ENCODE measurements at places on chromosomes 7 and 10.

DNA sequence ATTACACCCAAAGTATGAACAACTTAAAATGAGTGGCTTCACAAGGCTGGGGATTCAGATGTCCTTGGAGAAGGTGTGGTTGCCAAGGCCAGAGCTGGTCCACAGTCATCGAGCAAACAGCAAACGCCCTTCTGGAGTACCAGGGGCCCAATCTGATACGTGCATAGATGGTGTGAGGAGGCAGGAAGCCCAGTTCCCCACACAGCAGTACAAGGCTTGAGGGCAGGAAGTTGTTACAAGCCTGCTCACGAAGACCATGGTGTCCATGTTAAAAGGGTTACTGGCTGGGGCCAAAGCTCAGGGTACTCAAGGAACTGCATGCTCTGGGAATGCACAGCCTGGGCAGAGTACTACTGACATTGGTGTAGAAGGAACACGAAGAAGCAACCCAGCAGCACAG, 4.6 kb upstream of the ANKRD26 start:
- DNase-seq, result no peak

DNA sequence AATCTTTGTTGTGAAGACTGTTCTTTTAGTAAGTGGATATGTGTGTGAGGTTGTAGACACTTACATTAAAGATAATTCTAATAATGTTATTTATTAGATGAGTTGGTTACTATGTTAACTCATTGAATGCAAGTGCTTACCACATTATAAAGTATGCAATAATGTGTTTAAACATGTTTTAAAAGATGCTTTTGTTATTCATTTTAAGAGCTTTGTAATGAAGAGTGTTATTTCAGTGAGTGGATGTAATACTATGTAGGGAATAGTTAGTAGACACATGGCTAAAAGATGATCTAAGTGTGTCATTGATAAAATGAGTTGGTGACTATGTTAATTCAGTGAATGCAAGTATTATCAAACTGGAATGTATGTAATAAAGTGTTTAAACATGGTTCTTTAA, 70.0 kb upstream of the VOPP1 start:
- DNase-seq, result no peak

DNA sequence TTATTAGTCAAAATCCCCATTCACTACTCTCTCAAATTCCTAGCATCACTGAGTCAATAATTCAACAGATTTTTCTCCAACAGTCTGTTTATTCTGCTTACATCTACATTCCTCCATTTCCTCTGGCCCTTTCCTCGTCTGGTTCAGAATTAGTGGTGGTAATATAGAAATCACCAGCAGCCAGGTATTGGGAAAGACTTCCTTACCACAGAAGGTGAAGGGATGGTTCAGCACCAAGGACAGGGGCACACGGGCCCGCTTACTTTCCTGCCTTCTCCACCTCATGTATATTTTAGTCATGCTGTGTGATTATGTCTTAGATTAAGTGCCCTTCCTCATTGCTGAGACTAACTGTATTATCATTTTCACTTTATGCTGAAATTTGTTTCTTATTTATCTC, 70.4 kb upstream of the APBB1IP start:
- peak; percentile 0 for DNase-seq

DNA sequence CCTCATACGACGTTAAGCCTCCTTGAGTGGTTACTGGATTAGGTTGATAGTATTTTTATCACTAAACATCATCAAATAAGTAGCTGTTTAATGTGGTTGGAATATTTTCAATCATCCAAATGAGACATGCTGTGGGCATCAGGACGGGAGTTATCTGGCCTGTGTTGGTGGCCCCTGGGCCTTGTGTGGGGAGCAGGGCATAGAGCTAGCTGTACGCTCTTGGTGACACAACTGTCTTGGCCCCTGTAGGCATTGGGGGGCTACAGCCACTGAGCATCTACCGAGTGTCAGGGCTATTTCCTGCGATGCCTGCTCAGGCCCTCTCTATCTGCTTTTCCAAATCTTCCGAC, 28.3 kb downstream of the BAG3 start:
- no peak for DNase-seq

- DNase-seq, result no peak
Measured at GRCh38 chr7:672891-673290, 53.6 kb upstream of the DNAAF5 start.

DNA sequence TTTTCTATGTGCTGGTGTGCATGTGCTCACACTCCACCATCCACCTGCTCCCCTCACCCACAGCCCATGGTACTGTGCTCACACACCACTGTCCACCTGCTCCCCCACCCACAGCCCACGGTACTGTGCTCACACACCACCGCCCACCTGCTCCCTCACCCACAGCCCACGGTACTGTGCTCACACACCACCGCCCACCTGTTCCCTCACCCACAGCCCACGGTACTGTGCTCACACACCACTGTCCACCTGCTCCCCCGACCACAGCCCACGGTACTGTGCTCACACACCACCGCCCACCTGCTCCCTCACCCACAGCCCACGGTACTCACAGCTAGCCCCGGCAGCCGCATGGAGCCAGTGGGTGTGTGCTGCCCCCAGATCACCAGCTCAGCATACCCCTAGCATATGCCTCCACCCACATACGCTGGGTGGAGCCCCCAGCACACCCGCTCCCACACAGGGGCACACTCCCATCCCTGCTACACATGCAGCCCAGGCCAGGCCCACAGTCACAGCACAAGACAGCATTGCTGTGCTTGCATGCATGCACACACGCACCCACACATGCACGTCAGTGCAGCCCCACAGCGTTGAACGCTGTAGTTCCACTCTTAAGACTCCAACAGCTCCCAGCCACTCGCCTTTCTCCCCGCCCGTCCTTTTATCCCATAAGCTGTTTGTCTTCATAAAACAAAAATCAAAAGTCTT, 62.0 kb downstream of the PAX2 start:
- DNase-seq, result no peak

GRCh38 chr10:10794791-10795191, 222.9 kb upstream of the CELF2 start:
- peak; percentile 74 for DNase-seq

DNA sequence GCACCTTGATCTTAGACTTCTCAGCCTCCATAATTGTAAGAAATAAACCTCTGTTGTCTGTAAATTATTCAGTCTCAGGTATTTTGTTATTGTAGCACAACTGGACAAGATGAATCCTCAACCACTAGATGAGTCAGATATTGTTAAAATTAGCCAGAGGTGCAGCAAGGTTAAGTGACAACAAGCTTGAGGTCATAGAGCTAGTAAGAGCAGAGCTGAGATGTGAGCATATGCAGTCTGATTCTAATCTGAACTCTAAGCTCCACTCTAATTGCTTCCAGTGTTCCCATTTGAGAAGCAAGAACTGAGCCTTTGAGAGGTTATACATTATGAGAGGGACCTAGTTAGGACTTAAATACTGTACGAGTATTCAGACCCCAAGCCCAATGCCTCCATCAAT, 93.1 kb downstream of the FZD1 start:
- no peak for DNase-seq

- no peak for DNase-seq
Measured at GRCh38 chr7:114086914-114087652, 168.3 kb upstream of the PPP1R3A start.

DNA sequence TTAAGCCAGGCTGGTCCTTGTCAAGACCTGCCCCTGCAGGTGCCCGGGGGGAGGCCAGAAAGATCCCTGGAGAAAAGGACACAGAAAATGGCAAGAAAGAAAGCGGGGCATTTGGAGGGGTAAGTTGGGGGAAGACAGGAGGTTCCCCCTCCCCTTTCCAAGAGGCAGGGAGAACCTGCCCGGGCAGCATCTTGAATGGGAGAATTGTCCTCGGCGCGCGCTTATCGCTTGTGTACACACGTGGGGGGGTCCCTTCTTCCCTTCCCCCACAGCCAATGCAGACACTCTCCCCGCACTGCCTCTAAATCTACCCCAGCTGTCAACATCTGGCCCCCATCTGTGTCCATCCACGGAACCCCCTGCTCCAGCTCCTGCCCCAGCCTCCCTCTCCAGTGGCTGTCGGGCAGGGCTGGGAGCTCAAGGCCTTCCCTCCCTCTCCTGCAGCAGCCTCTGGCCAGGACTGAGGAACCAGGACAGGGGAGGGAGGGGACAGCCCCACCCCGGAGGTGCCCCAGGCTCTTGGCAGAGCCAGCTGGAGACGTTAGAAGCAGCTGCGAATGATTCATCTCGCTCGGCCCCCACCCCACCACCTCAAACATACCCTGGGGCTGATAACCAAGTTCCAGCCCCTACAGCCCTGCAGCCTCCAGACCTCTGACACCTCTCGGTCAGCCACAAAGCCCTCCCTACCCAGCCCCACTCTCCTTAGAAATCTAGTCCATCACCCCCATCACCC, 25.3 kb downstream of the EPHB4 start:
- DNase-seq, result peak; percentile 84

DNA sequence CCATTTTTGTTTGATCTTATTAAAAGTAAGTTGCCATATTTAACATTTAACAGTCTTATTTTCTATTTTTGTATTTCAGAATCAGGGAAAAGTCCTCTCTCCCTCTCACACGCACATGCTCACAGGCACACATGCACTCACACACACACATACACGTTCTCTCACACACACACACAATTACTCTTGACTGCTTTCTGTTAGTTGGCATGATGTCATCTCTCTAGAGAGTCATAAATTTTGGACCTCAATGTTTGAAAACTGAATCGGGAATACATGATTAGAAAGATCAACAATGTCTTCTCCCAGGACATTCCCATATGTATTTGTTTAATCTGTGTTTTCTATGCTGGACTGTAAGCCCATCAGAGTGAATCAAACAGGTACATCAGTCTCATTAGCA, 165.7 kb upstream of the AHR start:
- no peak for DNase-seq

- no peak for DNase-seq
Measured at GRCh38 chr10:82625512-82626189, 750.7 kb downstream of the NRG3 start.

- DNase-seq, result no peak
Measured at GRCh38 chr7:71332207-71332606, 200.3 kb downstream of the GALNT17 start.

DNA sequence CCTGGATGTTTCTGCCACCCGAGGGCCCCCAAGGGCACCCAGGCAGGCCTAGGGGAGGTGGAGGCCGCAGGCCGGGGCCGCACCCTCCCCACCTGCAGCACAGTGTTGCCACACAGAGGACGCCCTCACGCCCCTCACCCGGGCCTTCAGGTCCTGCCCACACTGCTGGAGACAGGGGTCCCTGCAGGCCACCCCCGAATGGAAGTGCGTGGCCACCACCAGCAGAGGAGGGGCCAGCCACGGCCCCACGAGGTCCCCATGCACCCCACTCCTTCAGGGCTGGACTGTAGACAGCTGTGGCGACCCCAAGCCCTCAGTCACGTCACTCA, 35.4 kb downstream of the ADAP1 start:
- no peak for DNase-seq

- DNase-seq, result no peak
Measured at GRCh38 chr7:43433639-43434038, 149.3 kb upstream of the STK17A start.

GRCh38 chr7:36764929-36765328, 40.6 kb upstream of the AOAH start:
- DNase-seq, result no peak

DNA sequence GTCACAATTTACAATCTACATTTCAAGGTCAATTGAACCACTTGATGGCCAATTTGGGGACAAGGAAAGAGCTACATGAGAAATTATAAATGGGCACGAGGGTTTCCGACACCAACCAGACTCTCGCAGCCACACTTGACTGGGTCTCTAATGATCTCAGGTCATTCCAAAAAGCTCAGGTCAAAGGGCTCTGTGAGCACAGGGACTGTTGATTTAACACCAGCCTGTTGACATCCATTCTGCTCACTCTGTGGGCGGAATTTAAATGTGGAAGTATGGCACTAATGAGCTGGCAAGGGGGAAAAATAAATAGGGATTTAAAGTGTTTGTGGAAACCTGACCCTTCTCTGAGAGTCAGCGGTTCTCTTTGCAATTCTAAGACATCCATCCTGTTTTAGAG, 810.7 kb upstream of the AUTS2 start:
- DNase-seq, result no peak
